ENCODE measurements at places on chromosomes 2 and 18.

DNA sequence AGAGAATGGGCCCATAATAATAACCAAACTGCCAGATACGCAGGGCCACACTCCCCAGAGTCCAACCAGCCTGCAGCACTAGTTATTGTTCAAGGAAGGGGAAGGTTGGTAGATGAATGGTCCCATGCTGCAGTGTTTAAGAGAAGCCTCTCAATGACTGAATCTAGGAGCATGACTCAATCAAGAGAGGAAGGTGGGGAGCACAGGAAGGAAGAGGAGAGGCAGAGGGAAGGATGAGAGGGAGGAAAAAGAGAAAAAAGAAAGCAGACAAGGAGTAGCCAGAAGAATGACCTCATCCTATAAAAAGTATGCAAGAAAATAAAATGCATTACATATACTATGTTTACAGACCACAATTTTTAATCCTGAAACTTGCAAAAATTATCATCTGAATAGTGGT, 174.5 kb downstream of the TCF4 start:
- H3K27me3 ChIP-seq: no peaks in the 10 kb centered on the region
- no peak overlapping the region for H3K4me3 ChIP-seq
- H3K4me1 ChIP-seq: no peaks in the 10 kb centered on the region
- no peak for DNase-seq

DNA sequence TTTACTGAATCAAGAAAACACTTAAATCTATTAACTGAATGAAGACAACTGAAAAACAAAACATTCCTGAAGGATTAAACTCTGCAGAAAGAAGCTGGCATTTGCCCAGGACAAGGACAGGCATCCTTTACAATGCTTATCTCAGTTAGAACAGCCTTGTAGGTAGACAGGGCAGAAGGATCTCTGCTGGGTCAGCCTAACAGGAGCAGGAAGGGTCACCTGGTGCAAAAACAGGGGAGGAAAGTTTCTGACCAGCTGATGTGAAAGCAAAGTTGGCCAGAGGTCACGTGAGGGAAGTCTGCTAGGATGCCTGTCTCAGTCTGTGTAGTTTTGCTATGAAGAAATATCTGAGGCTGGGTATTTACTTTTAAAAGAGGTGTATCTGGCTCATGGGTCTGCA, 348.6 kb downstream of the ANAPC1 start:
- H3K4me1 ChIP-seq: no peaks in the 10 kb centered on the region
- no peak overlapping the region for H3K4me3 ChIP-seq
- H3K36me3 ChIP-seq: no peaks in the 10 kb centered on the region
- DNase-seq: peak; percentile 16
- no peaks in the 10 kb centered on the region for H3K27me3 ChIP-seq
- no peak overlapping the region for H3K27ac ChIP-seq

DNA sequence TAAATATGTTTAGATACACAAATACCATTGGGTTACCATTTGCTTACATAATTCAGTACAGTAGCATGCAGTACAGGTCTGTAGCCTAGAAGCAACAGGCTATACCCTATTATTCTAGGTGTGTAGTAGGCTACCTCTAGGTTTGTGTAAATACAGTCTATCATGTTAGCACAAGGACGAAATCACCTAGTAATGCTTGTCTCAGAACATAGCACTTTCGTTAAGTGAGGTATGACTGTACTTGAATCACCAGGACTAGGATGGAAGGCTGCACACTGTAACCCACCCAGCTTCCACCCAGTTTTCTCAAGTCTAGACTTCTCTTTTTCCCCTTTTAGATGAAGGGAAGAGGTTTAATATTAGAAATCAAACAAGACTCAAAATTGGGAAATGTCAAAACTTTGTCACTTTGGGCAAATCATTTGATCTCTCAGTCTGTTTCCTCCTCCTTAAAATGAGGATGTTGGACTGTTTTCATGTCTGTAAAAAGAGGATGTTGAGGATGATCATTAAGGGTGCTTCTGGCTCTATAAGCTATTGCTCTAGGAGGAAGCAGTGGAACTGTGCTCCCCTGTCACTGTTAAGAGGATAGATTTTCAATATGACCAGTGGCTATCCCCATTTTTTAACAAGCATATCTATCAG, 3.7 kb upstream of the SOCS6 start:
- H3K4me1 ChIP-seq: peaks cover 7% of the 10 kb centered on the region
- H3K36me3 ChIP-seq: no peaks in the 10 kb centered on the region
- DNase-seq: no peak
- H3K27me3 ChIP-seq: no peaks in the 10 kb centered on the region
- H3K27ac ChIP-seq: no peak overlapping the region

- peaks cover 98% of the 10 kb centered on the region for H3K27me3 ChIP-seq
- no peak overlapping the region for H3K27ac ChIP-seq
- H3K4me1 ChIP-seq: peaks cover 10% of the 10 kb centered on the region
- peak; percentile 64 for DNase-seq
- H3K4me3 ChIP-seq: no peak overlapping the region
- no peaks in the 10 kb centered on the region for H3K36me3 ChIP-seq
These were observed 4.2 kb downstream of the HOXD11 start for GRCh38 chr2:176111309-176111663.

DNA sequence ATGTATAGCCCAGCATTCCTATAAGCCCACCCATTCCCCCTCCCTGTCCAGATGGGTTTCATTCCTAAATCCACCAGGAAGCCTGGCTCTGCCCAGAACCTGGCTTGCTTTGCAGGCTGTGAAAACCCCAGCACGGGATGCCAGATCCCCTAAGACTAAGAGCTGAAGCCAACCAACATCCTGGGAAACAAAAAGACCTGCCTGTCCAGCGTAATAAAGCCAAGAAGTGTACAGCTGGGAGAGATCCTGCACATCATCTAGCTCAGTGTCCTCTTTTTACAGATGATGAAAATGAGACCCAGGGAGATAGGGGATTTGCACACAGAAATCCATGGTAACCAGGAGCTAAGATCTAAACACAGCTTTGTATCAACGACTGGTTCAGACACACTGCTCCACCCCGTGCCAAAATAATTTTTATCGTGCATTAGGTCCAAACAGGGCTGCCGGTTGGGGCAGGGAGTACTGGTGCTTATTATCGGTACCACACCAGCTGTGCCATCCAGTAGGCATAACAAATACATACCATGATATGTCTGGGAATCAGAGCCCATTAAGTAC, 2.9 kb downstream of the RND3 start:
- H3K36me3 ChIP-seq: peaks cover 4% of the 10 kb centered on the region
- H3K4me3 ChIP-seq: no peak overlapping the region

GRCh38 chr2:64273524-64274398, 129.5 kb upstream of the PELI1 start:
- peak overlapping the region; percentile 34 for H3K27ac ChIP-seq
- peak; percentile 79 for DNase-seq
- H3K36me3 ChIP-seq: no peaks in the 10 kb centered on the region
- no peak overlapping the region for H3K4me3 ChIP-seq

- H3K4me1 ChIP-seq: peaks cover 6% of the 10 kb centered on the region
- no peaks in the 10 kb centered on the region for H3K36me3 ChIP-seq
- no peak for DNase-seq
- H3K27me3 ChIP-seq: no peaks in the 10 kb centered on the region
- no peak overlapping the region for H3K4me3 ChIP-seq
- no peak overlapping the region for H3K27ac ChIP-seq
These were observed 76.2 kb downstream of the MOGAT1 start for GRCh38 chr2:222747526-222748160.

GRCh38 chr2:24404491-24404921, 44.2 kb upstream of the ITSN2 start:
- no peak overlapping the region for H3K4me3 ChIP-seq
- H3K27me3 ChIP-seq: no peaks in the 10 kb centered on the region
- H3K27ac ChIP-seq: no peak overlapping the region
- no peaks in the 10 kb centered on the region for H3K4me1 ChIP-seq
- DNase-seq: peak; percentile 83

GRCh38 chr2:168120730-168121129, 126.7 kb downstream of the STK39 start:
- H3K4me1 ChIP-seq: no peaks in the 10 kb centered on the region
- DNase-seq: no peak
- no peak overlapping the region for H3K4me3 ChIP-seq
- H3K36me3 ChIP-seq: no peaks in the 10 kb centered on the region

- no peaks in the 10 kb centered on the region for H3K36me3 ChIP-seq
- no peak overlapping the region for H3K4me3 ChIP-seq
- H3K27ac ChIP-seq: no peak overlapping the region
- H3K4me1 ChIP-seq: peaks cover 11% of the 10 kb centered on the region
These were observed 67.3 kb downstream of the NDUFA10 start for GRCh38 chr2:239957681-239958472.

DNA sequence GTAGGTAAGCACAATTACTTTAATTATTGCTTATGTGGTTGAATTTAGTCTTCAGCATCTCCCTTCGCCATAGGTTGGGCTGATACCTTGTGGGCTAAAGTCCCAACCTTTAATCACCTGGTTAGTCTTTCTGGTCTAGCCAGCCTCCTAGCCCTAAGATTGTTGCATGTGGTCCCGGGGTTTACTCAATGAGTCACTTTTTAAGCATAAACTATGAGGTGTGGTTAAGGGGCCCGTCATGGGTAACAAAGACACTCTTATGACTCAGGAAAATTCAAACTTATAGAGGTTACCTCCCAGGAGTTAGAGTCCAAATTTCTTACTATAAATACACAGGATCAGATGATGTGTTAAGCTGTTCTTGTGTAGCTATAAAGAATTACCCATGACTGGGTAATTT, 841.6 kb downstream of the TRIB2 start:
- no peak overlapping the region for H3K27ac ChIP-seq
- no peaks in the 10 kb centered on the region for H3K36me3 ChIP-seq
- no peak overlapping the region for H3K4me3 ChIP-seq
- no peaks in the 10 kb centered on the region for H3K27me3 ChIP-seq
- H3K4me1 ChIP-seq: no peaks in the 10 kb centered on the region
- no peak for DNase-seq

GRCh38 chr2:3284657-3285630, 92.7 kb downstream of the EIPR1 start:
- H3K4me3 ChIP-seq: no peak overlapping the region
- H3K27me3 ChIP-seq: no peaks in the 10 kb centered on the region
- H3K36me3 ChIP-seq: no peaks in the 10 kb centered on the region
- H3K4me1 ChIP-seq: peaks cover 13% of the 10 kb centered on the region

GRCh38 chr2:132884705-132885104, 214.7 kb upstream of the LYPD1 start:
- no peaks in the 10 kb centered on the region for H3K4me1 ChIP-seq
- no peaks in the 10 kb centered on the region for H3K27me3 ChIP-seq
- H3K36me3 ChIP-seq: no peaks in the 10 kb centered on the region
- no peak overlapping the region for H3K4me3 ChIP-seq
- no peak overlapping the region for H3K27ac ChIP-seq
- no peak for DNase-seq

- no peak for DNase-seq
- no peaks in the 10 kb centered on the region for H3K4me1 ChIP-seq
- no peaks in the 10 kb centered on the region for H3K36me3 ChIP-seq
- H3K27me3 ChIP-seq: no peaks in the 10 kb centered on the region
- H3K4me3 ChIP-seq: no peak overlapping the region
- H3K27ac ChIP-seq: no peak overlapping the region
These were observed 31.2 kb downstream of the ASB1 start for GRCh38 chr2:238457927-238458324.

DNA sequence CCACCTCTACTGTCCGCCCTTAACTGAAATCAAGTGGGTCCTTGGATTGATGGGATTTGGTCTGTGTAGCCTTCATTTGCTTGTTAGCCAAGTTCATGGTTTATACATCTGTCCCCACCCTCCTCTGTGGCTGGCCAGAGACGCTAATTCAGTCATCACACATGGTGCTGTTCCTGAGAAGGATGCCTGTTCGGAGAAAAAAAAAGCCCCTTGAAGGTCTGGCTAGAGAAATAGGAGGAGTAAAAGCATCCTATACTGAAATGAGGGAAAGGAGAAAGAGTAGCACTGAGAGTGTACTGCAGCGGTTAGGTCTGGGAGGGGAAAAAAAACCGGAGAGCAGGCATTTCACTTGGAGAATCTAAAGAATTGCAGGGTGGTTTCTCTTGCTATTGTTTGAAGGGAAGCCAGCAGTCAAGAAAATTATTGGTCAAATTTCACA, 180.6 kb upstream of the EPAS1 start:
- H3K36me3 ChIP-seq: no peaks in the 10 kb centered on the region
- no peak overlapping the region for H3K27ac ChIP-seq
- peaks cover 11% of the 10 kb centered on the region for H3K4me1 ChIP-seq
- no peaks in the 10 kb centered on the region for H3K27me3 ChIP-seq

DNA sequence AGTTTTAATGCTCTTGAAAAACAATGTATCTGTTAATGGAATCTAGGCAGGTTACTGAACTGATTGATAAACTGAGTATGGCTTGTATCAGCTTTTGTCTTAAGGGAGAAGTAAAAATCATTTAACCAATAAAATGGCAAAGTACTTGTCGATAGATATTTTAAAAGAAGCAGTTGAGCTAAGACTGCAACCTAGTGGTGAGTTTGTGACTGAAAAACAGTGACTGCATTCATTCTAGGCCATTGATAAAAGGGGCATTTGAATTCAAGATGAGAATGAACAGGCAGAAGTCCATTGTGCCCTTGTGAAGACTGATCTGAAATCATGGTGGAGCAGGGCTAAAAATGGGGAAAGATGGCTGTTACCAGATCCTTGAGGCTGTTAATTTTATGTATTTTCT, 59.4 kb upstream of the MSTN start:
- no peak overlapping the region for H3K4me3 ChIP-seq
- no peaks in the 10 kb centered on the region for H3K27me3 ChIP-seq
- no peak for DNase-seq
- H3K27ac ChIP-seq: no peak overlapping the region

- no peaks in the 10 kb centered on the region for H3K4me1 ChIP-seq
- peak; percentile 27 for DNase-seq
- H3K36me3 ChIP-seq: no peaks in the 10 kb centered on the region
- H3K4me3 ChIP-seq: no peak within 1 kb of the TSS
- peak within 1 kb of the TSS; percentile 64 for H3K27ac ChIP-seq
These were observed at the start of gene CYTIP for GRCh38 chr2:157443795-157444640. Gene CYTIP, minus strand, starts transcription at chr2:157444089. Its CDS starts 69 bp downstream, at chr2:157444020.

GRCh38 chr18:32668956-32669355, 103.9 kb downstream of the KLHL14 start:
- H3K4me1 ChIP-seq: no peaks in the 10 kb centered on the region
- no peak for DNase-seq
- H3K4me3 ChIP-seq: no peak overlapping the region
- H3K27me3 ChIP-seq: no peaks in the 10 kb centered on the region

DNA sequence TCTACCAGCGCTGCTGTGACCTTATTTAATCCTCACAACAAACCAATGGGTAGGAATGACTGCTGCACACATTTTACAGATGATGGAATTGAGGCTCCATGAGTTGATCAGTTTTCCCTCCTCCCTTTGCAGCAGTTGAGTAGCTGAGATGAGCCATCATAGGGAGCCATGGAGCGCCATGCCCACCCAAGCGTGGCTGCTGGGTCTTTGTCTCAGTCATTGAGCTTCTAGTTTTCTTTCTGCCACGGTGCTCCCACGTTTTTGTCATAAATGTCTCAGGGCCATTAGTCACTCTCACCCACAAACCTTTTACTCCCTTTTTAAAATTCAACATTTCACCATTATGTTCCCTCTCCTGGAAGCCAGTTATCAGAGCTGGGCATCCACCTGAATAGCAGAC, 45.8 kb downstream of the TMEM17 start:
- no peaks in the 10 kb centered on the region for H3K27me3 ChIP-seq
- no peak for DNase-seq
- no peaks in the 10 kb centered on the region for H3K36me3 ChIP-seq
- no peak overlapping the region for H3K4me3 ChIP-seq
- no peak overlapping the region for H3K27ac ChIP-seq
- H3K4me1 ChIP-seq: peaks cover 9% of the 10 kb centered on the region

Data from adrenal gland (tissue), 19 donors.